HL-60 (cell line): ENCODE measurements at places on chromosomes 1 and 21.

- DNase-seq = no peak
These were observed 206.3 kb downstream of the PDE4B start for GRCh38 chr1:65998763-65999583.

DNA sequence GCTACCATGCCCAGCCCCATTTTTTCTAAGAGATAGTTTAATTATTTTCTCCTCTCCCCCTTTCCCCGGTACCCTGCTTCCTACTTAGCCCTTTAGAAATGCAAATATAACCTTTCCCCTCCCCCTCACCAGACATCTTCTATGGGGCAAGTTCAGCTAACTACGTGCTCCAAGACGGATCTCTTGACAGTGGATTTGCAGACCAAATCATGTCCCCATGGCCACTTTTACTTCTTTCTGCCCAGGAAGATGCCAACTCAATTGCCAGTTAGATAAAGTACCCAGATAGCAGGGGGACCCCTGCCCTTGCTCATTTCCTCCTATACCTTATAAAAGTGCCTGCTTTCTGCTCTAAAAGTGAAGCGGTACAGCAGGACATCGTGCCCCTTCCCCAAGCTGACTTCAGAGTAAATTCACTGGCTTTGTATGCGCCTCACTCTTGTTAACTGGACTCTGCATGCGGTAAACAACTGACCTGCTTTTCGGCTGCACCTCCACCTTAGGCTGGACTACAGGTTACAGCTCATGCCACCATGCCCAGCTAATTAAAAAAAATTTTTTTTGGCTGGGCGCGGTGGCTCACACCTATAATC is 7.4 kb downstream of the DNAJC11 start:
- DNase-seq = no peak

GRCh38 chr1:245516284-245516759 is 361.5 kb downstream of the KIF26B start:
- peak; percentile 23 for DNase-seq

DNA sequence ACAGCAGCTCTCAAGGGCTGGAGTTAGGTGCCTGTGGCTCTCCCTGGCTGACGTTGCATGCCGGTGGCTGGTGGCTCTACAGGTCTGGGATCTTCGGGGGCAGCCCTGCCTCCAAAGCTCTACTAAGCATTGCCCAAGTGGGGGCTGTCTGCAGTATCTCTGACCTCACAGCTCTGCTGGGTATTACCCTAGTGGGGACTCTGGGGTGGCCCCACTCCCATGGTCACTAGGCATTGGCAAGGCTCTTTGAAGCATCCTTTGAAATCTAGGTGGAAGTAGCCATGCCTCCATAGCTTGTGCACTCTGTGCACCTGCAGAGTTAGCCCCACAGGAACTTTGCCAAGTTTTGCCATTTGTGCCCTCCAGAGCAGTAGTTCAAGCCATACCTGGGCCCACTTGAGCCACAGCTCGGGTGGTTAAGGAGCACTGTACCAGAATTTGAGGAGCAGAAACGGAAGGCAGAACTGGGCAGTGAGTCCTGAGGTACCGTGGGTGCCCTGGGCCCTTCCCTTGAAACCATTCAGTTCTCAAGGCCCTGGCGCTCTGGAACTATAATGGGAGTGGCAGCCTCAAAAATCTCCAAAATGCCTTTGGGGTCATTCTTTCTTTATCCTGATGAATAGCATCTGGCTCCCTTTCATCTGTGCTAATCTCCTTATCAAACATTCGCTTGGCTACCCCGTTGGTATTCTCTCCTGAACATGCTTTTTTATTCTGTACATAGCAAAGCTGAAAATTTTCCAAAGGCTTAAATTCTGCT is 15.4 kb downstream of the GJA4 start:
- no peak for DNase-seq

GRCh38 chr1:17791055-17791390 is 35.9 kb downstream of the ACTL8 start:
- DNase-seq = no peak

GRCh38 chr1:4916610-4917009 is 262.2 kb downstream of the AJAP1 start:
- DNase-seq = no peak

DNA sequence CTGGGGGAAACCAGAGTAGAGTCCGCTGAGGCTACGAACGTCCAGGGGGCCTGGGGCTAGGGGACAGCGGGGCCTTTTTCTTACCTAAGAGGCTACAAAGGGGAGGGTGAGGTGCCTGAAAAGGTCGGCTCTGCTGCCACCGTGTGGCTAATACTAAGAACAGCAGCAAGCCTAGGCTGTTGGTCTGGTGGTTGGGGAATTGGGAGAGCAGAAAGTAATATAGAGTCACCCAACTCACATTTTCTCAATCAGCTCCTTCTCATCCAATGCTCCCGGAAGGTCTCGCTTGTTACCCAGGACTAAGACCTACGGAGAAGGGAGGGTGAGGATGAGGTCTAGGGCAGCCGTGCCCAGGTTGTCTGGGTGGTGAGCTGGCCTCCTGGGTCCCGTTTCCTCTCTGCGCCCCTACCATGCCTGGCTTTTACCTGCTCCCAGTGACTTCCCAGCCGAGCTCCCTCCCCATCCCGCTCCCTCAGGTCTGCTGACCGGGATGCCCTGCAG is 9.3 kb downstream of the ARL8A start:
- peak; percentile 36 for DNase-seq

- no peak for DNase-seq
These were observed 3.1 kb downstream of the PTGFRN start for GRCh38 chr1:116912846-116913245.

DNA sequence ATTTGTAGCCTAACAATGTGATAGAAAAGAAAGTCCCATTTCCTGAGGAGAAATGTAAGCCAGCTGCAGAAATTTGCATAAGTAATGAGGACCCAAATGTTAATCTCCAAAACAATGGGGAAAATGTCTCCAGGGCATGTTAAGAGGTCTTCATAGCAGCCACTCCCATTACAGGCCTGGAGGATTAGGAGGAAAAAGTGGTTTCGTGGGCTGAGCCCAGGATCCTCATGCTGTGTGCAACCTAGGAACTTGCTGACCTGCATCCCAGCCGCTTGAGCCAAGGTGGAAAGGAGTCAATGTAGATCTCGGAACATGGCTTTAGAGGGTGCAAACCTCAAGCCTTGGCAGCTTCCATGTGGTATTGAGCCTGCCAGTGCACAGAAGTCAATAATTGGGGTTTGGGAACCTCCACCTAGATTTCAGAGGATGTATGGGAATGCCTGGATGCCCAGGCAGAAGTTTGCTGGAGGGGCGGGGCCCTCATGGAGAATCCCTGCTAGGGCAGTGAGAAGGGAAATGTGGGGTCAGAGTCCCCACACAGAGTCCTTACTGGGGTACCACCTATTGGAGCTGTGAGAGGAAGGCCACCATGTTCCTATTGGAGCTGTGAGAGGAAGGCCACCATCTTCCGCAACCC is 14.2 kb upstream of the F13B start:
- DNase-seq = no peak

GRCh38 chr1:206737729-206738201 is 32.8 kb upstream of the IL19 start:
- no peak for DNase-seq

GRCh38 chr21:25691976-25692375 is 42.7 kb downstream of the ATP5PF start:
- no peak for DNase-seq

- no peak for DNase-seq
These were observed 622.1 kb downstream of the PLPP3 start for GRCh38 chr1:55957276-55957675.

GRCh38 chr1:65178235-65178634 is 30.2 kb downstream of the AK4 start:
- no peak for DNase-seq

- no peak for DNase-seq
These were observed 20.4 kb upstream of the SCAF4 start for GRCh38 chr21:31752352-31752751.

- no peak for DNase-seq
These were observed 221.6 kb downstream of the LTN1 start for GRCh38 chr21:28770867-28771661.

DNA sequence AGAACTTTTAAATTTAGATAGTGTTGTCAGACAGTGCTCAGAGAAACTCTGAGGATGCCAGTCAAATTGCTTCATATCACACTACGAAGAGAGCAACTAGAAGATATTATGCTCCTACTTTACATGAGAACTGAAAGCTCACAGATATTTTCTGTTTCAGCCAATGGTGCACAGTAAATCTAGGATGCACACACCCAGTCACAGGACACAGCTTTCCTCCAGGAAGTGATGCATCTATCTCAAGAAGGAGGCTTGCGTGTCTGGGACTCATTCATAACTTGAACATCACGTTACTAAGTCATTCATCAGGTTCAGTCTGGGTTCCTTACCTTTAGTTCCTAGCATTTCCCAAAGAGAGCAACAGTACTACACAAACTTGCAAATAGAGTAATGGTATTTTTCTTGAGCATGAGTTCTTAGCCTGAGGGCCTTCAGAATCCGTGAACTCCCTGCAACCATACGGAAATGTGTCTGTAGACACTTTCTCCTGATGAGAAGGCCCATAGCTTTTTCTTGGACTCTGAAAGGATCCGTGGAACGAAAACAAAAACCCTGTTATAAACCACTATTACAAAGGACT is 12.2 kb downstream of the ZNF697 start:
- no peak for DNase-seq

DNA sequence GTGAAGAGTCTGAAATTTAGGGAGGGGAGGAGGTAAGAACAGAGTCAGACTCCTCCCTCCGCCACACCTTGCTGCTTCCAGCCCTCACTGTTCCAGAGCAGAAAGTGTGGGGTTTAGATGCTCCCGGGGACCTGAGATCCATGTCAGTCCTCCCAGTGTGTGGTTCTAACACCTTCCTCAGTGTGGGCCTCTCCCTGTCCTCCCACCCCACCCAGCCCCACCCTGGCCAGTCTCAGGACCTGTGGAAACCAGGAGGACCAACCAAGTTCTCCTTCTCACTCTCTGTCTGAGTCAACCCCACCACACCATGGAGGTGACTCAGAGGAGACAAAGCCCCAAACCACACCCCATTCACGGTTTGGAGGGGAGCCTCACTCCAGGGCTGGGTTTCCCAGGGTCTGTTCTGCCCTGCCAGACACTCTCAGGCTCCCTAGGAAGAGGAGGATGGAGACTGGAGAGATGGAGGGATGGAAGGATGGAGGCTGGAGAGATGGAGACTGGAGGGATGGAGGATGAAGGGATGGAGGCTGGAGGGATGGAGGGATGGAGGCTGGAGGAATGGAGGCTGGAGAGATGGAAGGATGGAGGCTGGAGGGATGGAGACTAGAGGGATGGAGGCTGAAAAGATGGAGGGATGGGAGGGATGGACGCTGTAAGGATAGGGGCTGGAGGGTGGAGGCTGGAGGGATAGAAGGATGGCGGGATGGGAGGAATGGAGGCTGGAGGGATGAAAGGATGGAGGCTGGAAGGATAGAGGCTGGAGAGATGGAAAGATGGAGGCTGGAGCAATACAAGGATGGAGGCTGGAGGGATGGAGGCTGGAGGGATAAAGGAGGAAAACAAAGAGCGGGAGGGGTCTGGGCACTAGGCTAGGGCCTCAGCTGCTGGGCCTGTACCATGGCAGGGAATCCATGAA is 100.9 kb upstream of the RUNX3 start:
- peak; percentile 79 for DNase-seq

DNA sequence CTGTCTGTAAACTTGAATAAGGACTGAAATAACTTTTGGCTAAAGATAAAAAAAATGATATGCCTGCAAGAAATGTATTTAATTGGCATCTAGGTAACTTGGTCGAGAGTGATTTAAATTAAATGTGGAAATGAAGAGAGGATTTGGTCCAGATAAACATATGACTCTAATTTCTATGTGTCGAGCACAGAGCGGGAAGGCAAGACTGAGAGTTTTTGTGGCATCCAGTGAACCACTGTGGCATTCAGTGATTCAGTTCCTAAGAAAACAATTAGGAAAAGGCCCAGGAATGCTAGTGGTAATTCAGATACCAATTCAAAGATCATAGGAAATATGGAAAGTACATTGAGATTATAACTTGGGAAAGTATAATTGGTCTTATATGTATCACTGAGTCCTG is 39.6 kb downstream of the PDE4B start:
- DNase-seq = no peak

DNA sequence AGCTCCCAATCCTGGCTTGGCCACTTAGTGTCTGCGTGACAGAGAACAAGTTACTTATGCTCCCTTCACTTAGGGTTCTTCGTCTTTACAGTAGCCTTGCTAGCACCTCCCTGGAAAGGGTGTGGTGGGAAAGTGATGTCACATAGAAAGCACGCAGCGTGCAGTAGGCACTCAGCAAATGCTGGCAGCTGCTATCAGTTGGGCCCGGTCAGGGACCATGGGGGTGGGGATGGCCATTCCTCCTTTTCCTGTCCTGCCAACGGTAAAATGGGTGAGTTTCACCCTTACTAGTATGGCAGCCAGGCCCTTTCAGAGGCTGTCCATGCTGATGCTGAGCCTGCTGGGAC is 6.2 kb upstream of the KCNA10 start:
- DNase-seq = no peak

- DNase-seq = no peak
These were observed 4.9 kb downstream of the B3GALT2 start for GRCh38 chr1:193181536-193181935.

DNA sequence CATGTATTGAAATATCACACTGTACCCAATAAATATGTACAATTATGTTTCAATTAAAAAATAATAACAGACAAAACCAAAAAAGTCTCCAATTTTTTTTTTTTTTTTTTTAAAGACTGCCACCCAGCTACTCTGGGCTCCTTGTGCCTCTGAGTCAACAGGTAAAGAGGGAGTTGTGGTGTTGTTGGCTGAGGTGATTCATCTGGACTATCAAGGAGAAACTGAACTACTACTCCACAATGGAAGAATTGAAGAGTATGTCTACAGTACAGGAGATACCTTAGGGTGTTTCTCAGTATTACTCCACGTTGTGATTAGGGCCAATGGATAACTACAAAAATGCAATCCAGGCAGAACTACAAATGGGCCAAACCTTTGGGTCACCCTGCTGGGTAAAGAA is 67.9 kb downstream of the SCMH1 start:
- DNase-seq = no peak

DNA sequence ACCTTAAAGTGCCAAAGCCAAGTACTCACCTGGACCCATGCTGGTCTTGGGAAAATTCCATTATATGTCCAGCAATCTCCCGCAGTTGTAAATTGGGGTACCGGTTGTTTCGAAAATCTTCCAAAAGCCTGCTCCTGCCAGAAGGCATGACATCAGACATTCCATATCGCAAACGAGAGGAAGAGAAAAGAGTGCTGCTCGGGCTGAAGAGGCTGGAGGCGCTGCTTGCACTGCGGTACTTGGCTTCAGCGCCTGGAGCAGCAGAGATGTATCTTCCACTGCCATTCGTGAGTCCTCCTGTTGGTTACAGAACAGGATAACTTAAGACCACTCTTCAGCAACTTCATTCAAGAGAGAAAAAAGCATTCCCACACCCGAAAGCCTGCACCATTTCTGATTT is 45.1 kb upstream of the SDC3 start:
- no peak for DNase-seq

GRCh38 chr1:223207293-223208066 is 64.4 kb upstream of the TLR5 start:
- no peak for DNase-seq

GRCh38 chr21:42312626-42313104 is 2.5 kb downstream of the TFF3 start:
- no peak for DNase-seq

GRCh38 chr1:118483245-118484006 is 298.4 kb upstream of the SPAG17 start:
- DNase-seq = no peak
